T-helper 17 cell (primary cell): ENCODE measurements at places on chromosomes 4 and X. TPM values are rescaled to one million over a fixed set of nuclear protein-coding genes. Genes with fewer than 3 reads are reported as not detected.
A peak's percentile ranks its signal among the peaks of the same experiment; 100 is the strongest.

- H3K4me3 ChIP-seq = no peak overlapping the region
- H3K27me3 ChIP-seq = no peaks in the 10 kb centered on the region
Measured at GRCh38 chr4:79267671-79268070, 58.2 kb downstream of the NAA11 start.

GRCh38 chr4:11480683-11481082 is 52.0 kb upstream of the HS3ST1 start:
- H3K27me3 ChIP-seq = no peaks in the 10 kb centered on the region
- no peaks in the 10 kb centered on the region for H3K4me1 ChIP-seq
- DNase-seq = no peak

GRCh38 chr4:89829470-89830138 is 7.4 kb downstream of the SNCA start:
- peak overlapping the region; percentile 39 for H3K4me3 ChIP-seq
- peaks cover 15% of the 10 kb centered on the region for H3K27me3 ChIP-seq
- H3K4me1 ChIP-seq = peaks cover 11% of the 10 kb centered on the region
- H3K27ac ChIP-seq = no peak overlapping the region

The GC gene
- total RNA-seq = not detected

The HSD17B13 gene
- 0.20 TPM for total RNA-seq
